Fibroblast of the aortic adventitia (primary cell): ENCODE measurements at places on chromosomes 2 and 18. TPM values are rescaled to one million over a fixed set of nuclear protein-coding genes. Genes with fewer than 3 reads are reported as not detected.
A peak's percentile ranks its signal among the peaks of the same experiment; 100 is the strongest.

The PSTPIP2 gene
- 2.0 and 6.4 TPM in 2 replicates for total RNA-seq

The COLEC11 gene
- 0.09 and 0.65 TPM in 2 replicates for total RNA-seq

The SCN1A gene
- 0.09 and 0.16 TPM in 2 replicates for total RNA-seq

The LBH gene
- total RNA-seq = 21.1 and 61.2 TPM in 2 replicates

The KRTCAP3 gene
- not detected in 2 replicates for total RNA-seq

The TCF23 gene
- total RNA-seq = 2.3 TPM in 1 of 2 replicates, not detected in the other

The TRIP12 gene
- 151 and 210 TPM in 2 replicates for total RNA-seq

The SMPD4 gene
- total RNA-seq = 17.6 and 22.5 TPM in 2 replicates

The CD207 gene
- not detected in 2 replicates for total RNA-seq

GRCh38 chr18:77056344-77057005 is 76.1 kb downstream of the MBP start:
- peak; percentile 77 for DNase-seq

- DNase-seq = no peak
Measured at GRCh38 chr18:76553715-76554546, 58.9 kb upstream of the ZNF516 start.

DNA sequence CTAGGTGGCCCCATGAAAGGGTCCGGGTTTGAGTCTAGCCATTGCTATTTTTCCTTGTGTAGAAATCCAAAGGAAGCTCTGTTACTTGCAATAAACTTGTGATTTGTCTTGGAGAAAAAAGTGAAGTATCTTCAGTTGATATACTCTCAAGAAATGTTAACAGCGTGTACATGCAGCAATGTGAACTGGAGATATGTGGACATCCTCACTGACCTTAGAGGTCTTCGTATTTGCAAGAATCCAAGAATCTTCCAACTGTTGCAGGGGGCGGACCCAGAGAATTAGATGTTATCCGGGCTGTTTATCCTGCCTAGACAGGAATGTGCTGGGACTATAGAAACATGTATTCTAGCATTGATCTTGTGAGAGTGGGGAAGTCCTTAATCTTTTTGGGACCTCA is 187.6 kb downstream of the KCNS3 start:
- no peak for DNase-seq

DNA sequence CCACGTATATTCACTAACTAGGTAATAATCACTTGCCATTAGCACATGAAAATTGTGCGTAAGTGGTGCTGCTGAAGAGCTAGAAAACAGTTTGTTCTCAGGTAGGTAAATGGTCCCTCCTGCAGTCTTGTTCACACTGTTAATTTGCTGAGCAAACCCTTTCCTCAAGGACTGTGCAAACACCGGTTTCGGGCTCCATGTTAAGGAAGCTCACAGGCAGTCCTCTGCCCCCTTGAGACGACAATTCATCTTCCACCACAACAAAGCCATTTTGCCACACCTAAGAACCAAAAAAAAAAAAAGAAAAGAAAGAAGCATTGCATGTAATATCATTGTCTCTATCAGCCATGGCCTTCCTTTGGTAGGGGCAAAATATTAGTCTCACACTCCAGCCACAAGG is 193.9 kb downstream of the BCL11A start:
- no peak for DNase-seq

DNA sequence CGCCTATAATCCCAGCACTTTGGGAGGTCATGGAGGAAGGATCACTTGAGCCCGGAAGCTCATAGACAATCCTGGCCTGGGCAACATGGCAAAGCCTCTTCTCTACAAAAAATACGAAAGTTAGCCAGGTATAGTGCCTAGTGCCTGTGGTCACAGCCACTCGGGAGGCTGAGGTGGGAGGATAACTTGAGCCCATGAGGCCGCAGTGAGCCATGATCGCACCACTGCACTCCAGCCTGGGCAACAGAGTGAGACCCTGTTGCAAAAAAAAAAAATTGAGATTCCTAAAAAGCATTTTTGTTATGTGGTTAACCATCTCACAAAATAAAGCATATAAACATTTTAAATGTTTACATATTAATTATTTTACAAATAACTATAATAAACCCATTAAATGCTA is 13.9 kb downstream of the PCBP1 start:
- no peak for DNase-seq

DNA sequence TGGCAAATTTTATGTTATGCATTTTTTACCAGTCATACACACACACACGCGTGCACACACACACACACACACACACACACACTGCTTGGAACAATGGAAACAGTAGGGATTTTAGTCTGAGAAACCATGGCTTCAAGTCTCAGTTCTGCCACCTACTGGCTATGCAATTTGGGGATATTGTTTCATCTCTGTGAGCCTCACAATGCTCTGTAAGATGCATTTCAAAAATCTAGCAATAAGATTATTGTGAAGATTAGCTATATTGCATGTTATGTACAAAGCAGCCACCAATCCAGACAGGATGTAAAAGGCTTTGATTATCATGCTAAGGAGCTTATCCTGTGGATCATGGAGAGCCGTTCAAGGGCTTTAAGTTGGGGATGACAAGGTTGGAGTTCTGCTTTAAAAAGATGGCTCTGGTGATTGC is 401.4 kb downstream of the NBAS start:
- peak; percentile 70 for DNase-seq

- DNase-seq = no peak
Measured at GRCh38 chr18:48770243-48770642, 180.5 kb downstream of the SMAD7 start.

DNA sequence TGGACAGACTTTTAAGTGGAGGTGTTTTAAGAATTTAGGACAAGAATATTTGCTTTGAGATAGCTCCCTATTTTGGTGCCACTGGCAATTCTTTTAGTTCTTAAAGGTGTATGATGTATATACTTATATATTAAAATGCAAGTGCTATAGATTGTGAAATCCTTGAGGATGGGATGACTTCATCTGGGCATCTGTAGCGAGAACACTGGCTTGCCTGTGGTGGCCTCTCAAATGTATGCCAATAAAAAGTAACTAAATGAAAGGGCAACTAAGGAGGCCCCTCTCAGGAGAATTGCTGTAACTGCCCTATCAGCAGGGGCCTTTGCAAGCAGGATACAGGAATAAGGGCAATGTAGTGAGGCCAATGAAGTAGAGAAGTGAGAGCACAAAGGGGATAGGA is 2.6 kb upstream of the THUMPD2 start:
- DNase-seq = no peak

DNA sequence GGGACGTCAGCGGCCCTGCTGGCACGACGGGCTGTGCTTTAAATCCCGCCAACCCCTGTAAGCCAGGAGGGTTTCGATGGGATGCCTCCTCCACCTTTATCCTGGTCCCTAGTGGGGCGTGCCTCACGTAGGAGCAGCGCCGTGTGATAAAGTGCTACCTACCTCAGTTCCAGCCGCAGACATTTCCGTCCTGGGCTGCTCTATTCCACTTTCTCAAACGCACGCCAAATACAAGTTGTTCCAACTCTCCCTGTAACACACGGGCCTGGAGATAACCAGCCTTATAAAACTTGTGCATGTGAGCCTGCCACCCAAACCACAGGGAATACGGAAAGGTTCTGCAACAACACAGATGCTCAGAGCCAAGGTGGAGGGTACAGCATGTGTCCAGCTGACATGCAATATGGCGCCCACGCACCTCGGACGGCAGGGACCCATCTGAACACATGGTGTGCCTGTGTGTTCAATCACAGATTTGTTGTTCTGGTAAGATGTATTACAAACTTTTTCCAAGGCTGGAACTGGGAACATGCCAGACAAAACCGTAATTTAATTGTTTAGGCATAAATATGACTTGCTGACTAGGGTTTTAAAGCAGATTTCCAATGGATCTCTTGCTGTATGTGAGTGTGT is 47.7 kb downstream of the ZNF516 start:
- DNase-seq = peak; percentile 76

DNA sequence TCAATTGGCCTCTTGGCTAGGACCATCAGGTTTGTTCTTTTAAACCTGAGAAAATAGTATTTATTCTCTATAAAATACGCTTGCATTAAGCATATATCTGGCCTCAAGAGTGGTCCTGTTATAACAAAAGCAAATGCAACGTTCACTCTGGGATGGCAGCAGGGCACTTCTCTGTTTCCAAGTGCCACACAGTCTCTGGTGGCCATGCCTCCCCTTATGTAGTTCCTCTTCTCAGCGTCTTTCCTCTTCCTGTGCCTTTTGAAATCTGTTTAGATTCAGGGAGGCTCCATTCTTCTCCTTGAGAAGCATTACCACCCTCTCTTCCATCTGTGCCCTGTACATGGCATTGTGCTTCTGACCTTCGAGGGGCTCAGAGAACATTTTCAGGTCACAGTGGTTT is 51.9 kb downstream of the TSHZ1 start:
- no peak for DNase-seq

- DNase-seq = no peak
Measured at GRCh38 chr2:75646090-75646582, 447 bp upstream of the MRPL19 start.

DNA sequence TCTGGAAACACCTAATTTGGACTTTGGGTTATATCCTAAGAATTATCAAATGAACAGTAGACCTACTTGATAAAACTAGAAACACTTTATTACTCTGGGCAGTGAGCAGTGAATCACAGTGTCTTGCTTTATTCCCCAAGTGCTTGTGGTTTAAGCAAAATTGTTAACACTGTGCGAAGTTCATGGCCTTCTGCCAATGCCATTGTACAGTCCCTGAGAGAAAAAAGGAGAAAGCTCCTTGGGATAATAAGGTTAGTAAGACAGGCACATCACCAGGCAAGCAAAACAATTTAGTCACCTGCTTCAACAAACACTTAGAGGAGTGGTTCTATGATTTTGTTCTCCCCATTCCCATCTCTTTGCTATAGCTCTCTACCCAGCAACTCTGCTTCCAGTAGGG is 39.8 kb downstream of the ADCYAP1 start:
- DNase-seq = peak; percentile 78

DNA sequence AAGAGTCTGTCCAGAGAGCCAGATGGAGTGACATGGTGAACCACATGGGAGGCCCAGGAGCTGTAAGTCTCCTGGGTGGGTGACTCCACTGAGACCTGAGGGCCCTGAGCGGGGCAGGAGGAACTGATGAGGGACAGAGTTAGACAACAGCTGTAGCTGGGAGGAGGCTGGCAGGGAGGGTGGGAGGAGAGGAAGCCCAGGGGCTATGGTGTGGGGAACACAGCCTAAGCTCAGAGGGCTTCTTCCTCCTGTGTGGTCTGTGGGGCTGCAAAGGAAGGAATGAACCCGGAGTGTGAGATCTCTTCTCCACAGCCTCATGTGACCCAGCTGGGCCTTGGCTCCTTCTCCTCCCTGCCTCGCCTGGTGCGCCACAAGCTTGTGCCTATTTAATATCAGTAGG is 395.6 kb upstream of the HS6ST1 start:
- DNase-seq = no peak

DNA sequence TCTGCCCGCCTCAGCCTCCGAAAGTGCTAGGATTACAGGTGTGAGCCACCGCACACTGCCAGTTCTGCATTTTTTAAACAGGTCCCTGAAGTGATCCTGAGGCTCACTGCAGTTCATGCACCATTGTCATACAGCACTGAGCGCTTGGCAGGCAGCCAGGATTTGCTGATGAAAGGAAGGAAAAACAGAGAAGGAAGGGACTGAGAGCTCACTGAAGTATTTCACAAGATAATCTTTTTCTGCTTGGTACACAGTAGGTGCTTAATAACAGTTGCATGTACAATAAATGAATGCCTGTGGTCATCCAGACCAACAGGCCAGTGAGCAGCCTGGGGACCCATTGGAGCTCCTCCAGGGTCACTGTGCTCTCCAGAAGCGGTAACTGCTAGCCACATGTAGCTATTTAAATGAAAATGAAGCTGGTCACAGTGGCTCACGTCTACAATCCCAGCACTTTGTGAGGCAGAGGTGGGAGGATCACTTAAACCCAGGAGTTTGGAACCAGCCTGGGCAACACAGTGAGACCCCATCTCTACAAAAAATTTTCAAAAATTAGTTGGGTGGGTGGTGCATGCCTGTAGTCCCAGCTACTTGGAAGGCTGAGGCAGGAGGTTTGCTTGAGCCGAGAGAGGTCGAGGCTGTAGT is 33.1 kb upstream of the SMAD7 start:
- DNase-seq = peak; percentile 46

DNA sequence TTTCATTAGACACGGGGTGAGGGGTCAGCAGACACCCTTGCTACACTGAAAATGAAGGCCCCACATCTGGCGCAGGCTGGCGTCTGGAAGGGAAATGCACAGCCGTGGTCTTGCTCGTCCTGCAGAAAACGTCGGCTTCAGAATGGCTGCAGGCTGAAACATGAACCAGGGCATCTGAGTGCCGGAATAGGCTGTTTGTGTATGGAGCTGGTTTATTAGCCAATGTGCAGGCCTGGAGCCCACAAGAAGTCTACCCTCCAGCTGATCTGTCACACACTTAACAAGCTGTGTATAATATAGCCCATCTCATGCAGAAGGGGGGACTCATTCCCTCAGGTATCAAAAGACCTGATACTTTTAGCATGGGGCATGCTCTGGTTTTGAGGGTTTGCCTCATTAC is 153.4 kb upstream of the SOX11 start:
- no peak for DNase-seq

DNA sequence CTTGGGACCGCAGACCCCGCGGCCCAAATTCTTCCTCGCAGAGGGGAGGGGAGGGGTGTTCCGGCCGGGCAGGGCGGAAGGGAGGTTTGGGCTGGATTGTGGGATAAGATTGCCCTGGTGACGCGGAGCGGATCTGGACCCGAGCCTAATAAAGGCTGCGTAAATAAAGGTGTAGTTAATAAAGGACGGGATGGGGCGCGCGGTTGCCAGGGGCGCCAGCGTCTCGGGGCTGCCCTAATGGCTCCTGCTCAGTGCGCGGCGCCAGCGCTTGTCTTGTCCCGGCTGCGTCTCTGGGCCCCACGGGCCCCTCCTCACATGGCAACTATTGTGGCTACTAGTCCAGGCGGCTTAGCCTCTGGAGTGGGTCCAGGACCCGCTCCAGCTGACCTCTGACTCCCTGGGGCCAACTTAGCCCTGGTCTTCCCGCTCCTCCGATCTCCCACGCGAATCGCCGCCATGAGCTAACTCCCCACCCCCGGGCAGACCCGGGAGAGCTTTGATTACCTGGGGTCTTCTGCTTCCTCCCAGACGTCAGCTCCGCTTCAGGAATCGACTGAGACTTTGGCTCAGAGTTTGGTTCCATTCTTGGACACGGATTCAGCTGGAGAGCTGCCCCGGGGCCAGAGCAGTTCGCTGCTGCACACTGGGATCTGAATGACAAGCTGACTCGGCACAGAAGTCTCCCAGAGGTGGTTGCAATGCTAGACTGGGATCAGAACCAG is 36.5 kb downstream of the SLC25A52 start:
- DNase-seq = peak; percentile 25

DNA sequence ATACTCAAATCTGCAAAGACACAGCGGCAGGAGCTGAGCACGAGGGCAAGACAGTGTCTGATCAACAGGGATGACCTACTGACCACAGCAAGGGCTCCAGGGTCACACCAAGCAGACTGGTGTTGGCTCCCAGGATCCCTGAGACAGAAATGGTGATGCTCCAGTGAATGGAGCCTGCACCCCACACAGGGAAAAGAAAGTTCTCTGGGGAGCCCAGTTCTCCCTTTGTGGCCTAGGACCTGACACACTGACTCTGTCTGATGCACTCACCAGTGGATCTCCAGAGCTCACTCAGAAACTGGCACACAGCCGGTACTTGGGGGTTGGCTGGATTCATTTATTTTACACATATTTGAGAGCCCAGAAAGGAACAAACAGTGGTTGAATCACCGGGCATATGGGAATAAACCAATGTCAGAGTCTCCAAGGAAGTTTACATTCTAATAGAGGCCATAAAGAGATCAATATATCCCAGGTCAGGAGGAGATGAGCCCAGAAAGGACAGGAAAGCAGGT is 215.6 kb upstream of the ARL4C start:
- no peak for DNase-seq

- DNase-seq = peak; percentile 13
Measured at GRCh38 chr2:159256159-159256558, 30.3 kb downstream of the WDSUB1 start.
